GM12891 (cell line): ENCODE measurements at places on chromosomes 4 and X.

- DNase-seq: no peak
Observed at GRCh38 chrX:34299451-34299967, 167.4 kb upstream of the FAM47A start.

DNA sequence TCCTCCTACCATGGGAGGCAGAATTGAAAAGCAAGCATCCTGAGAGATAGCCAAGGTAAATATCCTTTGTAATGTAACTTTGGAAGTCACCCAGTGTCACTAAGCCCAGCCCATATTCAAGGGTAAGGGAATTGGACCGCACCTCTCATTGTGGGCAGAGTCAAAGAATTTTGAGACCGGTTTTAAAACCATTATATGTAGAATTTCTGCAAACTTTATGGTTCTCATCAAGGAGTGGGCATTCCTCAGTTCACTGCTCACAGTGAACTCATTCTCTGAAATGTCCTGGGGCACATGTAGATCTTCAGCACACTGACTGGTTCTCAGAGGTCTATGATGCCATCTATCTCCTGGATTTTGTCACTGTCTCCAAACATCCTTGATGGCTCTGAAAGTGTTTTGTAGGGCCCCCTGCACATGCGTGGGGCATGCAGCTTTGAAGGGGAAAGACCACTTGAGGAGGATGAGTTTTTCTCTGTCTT is 35.3 kb upstream of the CHRNA9 start:
- DNase-seq: no peak

GRCh38 chr4:159719531-159719930 is 616.7 kb downstream of the RAPGEF2 start:
- no peak for DNase-seq

GRCh38 chr4:110484767-110485166 is 8.8 kb downstream of the ENPEP start:
- DNase-seq: no peak

DNA sequence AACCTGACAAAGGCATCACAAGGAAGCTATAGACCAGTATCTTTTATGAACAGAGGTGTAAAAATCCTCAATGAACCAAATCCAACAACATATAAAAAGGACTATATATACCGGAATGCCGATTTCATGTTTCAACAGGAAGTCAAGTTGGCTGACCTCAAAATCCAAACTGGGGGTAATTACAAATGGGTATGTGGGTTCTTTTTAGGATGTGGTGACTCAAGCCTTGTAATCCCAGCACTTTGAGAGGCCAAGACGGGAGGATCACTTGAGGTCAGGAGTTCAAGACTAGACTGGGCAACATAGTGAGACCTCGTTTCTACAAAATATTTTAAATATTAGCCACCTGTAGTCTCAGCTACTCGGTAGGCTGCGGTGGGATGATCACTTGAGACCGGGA is 10.4 kb downstream of the PRSS48 start:
- no peak for DNase-seq

GRCh38 chr4:122823476-122823875 is 3.2 kb upstream of the FGF2 start:
- no peak for DNase-seq

DNA sequence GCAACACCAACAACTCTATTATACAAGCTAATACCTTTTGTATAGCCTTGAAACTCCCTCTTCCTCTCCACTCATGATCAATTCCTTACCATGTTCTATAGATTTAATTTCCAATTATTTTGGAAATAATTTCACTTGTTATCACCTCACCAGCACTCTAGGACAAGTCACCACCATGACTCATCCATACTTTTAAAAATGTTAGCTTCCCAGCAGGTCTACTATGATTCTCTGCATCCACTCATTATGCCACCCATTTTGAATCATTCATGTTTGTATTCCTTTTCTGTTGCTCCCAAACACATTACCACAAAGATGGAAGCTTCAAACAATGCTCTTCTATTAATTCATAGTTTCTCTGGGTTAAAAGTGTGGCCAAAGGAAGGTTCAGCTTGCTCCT is 469.6 kb downstream of the PDGFC start:
- no peak for DNase-seq

GRCh38 chr4:102564399-102565059 is 63.4 kb downstream of the NFKB1 start:
- DNase-seq: peak; percentile 10

- DNase-seq: no peak
Observed at GRCh38 chr4:85370400-85371032, 104.4 kb upstream of the ARHGAP24 start.

- no peak for DNase-seq
Observed at GRCh38 chr4:82948647-82949204, 48.2 kb downstream of the THAP9 start.

GRCh38 chrX:134725103-134725690 is 66.9 kb upstream of the PLAC1 start:
- no peak for DNase-seq

GRCh38 chr4:138242076-138242833 is at the start of gene SLC7A11:
Gene SLC7A11, minus strand, starts transcription at chr4:138242349. Its CDS starts 280 bp downstream, at chr4:138242069.
- peak; percentile 6 for DNase-seq

GRCh38 chr4:61886131-61886530 is 686.0 kb downstream of the ADGRL3 start:
- no peak for DNase-seq

GRCh38 chr4:18754180-18754579 is 732.6 kb upstream of the LCORL start:
- DNase-seq: no peak

- no peak for DNase-seq
Observed at GRCh38 chr4:158798062-158798461, 29.2 kb downstream of the FNIP2 start.

DNA sequence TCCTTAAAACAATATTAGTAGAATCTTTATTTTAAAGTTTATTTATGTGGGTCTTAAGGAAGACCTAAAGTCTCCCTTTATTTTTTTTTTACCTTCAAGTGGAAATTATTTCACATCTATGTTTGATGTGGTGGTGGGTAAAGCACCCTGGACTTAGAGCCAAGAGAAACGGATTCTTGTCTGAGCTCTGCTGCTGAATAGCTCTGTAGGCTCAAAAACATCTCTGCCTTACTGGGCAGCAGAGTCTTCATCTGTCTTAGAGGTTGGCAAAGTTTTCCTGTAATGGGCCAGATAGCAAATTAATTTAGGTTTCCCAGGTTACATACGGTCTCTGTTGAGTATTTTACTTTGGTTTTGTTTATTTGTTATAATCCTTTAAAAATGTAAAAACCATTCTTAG is 136.5 kb downstream of the CEP135 start:
- DNase-seq: no peak

- no peak for DNase-seq
Observed at GRCh38 chrX:107775000-107775733, 420 bp downstream of the TSC22D3 start.

DNA sequence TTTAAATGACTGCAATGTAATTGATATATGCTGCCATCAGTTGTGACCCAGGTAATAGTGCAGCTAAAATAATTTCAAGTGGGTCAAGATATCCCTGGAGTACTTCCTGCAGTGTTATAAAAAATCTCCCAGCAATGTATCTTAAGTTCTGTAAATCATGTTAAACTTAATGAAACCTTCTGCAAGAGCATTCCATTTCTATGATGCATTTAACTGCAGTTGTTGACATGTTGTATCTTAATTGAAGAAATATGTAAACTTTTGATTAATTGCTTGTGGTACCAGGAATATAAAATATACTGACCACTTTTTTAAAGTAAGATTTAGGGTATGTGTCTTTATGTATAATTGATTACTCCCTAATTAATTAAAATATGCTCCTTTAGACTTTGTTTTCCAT is 213.6 kb downstream of the AFF2 start:
- no peak for DNase-seq

DNA sequence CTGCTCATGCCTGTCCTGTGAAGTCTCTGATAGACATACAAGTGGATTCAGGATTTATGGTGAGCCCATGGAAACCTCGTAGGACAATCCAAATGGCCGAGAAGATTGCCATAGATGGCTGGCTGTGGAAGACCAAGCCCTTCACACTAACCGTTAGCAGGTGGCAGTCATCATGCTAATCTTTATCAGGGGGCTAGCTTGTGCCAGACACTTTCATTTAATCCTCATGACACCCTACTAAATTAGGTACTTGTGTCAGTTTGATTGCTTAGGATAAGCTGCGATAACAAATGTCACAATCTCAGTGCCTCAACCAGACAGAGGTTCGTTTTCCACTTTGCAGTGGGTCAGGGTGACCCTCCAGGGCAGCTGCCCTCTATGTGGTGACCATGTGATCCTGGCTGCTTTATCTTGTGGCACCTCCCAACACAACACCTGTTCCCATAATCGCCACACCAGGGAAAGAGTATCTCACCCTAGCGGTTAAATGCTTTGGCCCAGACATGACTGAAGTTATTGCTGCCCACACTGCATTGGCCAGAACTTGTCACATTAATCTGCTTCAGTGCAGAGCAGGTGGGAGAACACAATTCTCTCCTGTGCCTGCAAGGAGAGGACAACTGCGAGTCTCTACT is 60.8 kb downstream of the REPS2 start:
- peak; percentile 2 for DNase-seq

GRCh38 chr4:152304220-152304619 is 231.7 kb downstream of the FBXW7 start:
- DNase-seq: no peak

GRCh38 chr4:76729460-76729859 is 168.5 kb downstream of the SOWAHB start:
- DNase-seq: no peak

- DNase-seq: no peak
Observed at GRCh38 chr4:48129307-48130014, 4.6 kb downstream of the TXK start.

DNA sequence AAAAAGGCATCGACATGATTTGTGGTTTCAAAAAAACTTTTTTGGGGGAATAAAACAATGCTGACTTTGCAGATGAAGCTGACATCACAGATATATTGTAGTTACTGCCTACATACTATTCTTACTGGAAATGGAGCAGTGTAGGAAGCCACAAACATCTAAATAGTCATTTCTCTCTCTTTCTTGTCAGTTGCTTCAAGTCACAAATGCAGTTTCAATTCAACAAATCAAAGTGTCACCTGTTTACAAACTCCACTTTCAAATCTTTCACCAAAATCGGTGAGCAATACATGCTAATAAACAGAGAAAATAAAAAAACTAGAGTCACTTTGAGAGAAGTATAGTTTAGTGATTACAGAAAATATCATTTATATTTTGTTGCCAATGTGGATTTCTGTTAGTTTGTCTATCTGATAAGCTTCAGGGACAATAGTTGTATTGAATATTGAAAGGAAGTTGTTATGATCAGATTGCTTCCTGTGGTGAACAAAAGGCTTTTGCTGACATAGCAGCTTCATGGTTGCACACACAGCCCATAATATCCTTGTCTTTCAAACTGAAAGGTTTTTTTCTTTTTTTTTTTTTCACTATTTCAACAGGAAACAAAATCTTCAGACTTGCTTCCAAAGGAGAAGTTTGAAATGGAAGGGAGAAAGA is 49.7 kb upstream of the PTPN13 start:
- no peak for DNase-seq

DNA sequence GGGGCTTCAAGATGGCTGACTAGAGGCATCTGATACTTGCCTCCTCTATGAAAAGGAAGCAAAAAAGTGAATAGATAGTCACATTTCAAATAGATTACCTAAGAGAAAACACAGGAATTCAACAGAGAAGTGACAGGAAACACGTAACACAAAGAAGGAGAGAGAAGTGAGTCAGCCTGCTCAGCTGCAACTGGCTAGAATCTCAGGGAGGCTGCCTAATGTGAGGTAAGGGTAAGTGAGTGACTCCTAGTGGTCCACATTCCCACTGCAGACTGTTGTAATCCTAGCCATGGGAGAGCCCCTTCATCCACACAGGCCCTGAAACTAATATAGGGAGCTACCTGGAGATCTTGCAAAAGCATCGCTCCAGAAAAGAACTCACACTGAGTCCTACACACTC is 179.2 kb downstream of the SLC7A11 start:
- DNase-seq: no peak

- no peak for DNase-seq
Observed at GRCh38 chr4:61277785-61278760, 77.9 kb downstream of the ADGRL3 start.

- no peak for DNase-seq
Observed at GRCh38 chr4:173121076-173121561, 47.5 kb upstream of the GALNT7 start.

- DNase-seq: no peak
Observed at GRCh38 chrX:123581586-123581985, 151.3 kb downstream of the THOC2 start.

DNA sequence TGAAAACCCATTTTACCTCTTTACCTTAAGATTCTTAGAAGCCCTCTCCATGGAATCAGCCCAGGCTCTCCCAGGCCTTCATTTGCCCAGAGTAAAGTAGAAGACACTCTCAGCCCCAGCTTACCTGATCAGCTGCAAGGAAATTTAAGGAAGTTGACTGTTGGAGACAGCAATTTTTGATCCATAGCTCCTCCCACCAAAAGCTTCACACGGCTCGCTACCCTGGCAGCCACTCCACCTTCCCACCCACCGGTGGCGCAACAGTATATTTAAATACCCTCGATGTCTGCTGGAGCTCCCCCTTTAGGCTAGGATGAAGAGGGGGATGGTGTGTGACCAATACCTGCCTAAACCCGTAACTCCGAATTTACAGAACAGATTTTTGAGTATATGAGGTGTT is 75.4 kb downstream of the MBNL3 start:
- no peak for DNase-seq

DNA sequence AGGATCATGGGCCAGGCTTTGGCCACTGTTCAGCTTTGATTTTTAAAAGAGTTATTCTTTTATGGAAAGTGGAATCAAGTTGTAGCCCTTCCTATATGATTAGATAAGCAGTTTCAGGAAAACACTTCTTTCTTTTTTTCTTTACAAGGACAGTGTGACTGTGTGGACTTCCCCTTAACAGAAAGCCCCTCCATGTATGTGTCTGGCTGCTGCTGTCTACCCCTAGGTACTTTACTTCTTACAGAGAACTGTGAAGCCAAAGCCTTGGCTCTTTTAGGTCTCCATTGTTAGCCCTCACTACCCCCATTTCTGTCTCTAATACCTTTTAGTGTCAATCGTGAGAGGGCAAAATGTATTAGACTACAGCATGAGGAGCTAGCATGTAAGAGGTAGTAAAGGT is 19.1 kb downstream of the VSIG1 start:
- no peak for DNase-seq

DNA sequence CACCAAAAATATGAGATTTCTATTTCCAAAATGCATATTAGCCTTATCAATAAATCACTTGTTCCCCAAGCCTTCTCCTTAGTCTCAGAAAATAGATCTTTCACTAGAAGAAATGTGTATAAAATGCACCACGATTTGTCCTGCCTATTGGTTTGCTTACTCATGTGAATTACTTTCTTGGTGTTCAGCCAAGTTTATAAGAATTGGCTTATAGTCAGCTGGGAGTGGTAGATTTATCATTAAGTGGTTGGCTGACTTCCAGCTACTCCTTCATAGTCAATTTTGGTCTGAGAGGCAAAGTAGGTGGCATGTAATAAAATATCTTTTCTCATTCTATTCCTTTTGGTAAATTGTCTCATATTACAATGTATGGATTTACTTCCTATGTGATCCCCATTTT is 1.3 kb downstream of the SULT1E1 start:
- DNase-seq: no peak

- no peak for DNase-seq
Observed at GRCh38 chrX:53279296-53280237, 1.8 kb downstream of the IQSEC2 start.

GRCh38 chr4:39030725-39031124 is 1.5 kb downstream of the TMEM156 start:
- no peak for DNase-seq

GRCh38 chr4:51960486-51960885 is 59.7 kb downstream of the LRRC66 start:
- DNase-seq: no peak
